ENCODE measurements at places on chromosomes 3 and 15.

DNA sequence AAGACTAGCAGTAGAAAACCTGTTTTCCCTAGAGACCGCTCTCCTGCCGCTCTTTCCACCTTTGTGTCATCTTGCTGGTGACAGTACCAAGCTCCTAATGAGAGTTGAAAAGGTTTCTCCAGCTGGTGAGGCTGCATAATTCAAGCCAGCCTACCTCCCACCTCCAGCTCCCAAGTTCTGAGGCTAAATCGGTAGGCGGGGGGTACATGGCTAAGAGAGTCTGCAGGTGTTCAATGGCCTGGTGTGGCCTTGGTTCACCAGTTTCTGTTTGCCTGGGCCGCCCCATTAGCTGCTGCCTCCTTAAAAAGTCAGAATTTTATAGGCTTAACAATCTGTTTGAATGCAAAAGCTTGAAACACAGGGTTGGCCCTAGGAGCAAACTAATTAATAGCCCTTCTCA is 262.8 kb downstream of the SLCO3A1 start:
- no peak for DNase-seq

- DNase-seq, result no peak
These were observed 76.4 kb downstream of the USF3 start for GRCh38 chr3:113620091-113620490.

GRCh38 chr3:14479591-14479990 is 60.6 kb downstream of the GRIP2 start:
- DNase-seq, result no peak

DNA sequence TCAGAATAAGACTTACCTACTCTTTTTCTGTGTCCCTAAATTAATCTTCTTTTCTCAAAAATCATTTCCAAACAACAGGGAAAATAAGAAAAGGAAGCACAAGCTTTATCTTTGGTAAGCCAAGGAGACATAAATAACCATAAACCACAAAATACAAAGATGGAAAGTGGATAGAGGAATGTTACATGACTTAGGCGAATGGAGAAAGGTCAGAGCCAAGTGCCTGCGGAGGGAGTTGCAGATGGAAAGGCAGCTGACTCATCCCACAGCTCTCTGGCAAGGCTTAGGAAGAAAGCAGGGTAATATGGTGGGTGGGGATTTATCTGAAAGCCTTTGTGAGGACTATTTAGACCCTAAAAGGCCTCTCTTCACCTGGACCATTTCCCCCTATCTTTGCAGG is 72.8 kb downstream of the GALK2 start:
- DNase-seq, result peak; percentile 66

- DNase-seq, result no peak
These were observed 59.4 kb upstream of the FLNB start for GRCh38 chr3:57948781-57949242.

GRCh38 chr3:185149591-185149990 is 3.3 kb downstream of the C3orf70 start:
- no peak for DNase-seq

DNA sequence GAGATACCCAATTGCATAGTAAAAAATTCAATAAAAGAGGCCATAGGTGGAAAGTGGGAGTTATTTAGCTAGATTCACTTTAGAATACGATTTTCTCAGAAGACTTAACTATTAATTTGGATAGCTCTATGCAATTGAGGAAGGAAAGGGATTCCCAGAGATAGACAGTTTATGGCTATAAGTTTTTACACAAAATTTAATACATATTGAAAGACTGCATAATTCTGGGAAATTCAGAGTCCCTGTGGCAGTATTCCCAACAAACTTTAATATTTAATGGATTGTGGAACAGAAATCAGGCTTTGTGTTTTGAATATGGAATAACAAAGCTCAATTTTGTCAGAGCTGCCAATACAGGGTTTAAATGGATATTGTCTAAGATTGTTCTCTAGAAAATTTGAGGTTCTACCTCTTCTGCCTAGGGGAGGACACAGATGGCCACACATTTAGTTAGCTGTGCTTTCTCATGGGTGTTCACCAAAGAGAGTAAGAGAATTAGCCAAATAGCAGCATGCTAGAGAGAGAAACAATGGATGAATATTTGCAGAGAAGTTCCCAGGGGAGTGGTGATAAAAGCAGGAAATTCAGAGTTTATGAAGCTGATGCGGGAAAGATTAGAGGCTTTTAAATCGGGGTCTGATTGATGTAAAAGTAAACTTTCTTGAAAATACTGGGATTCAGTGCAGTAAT is 8.5 kb downstream of the ISL2 start:
- DNase-seq, result no peak

- DNase-seq, result no peak
These were observed 7.5 kb upstream of the FAN1 start for GRCh38 chr15:30896211-30896606.
